ENCODE measurements at places on chromosomes 11 and 22.

GRCh38 chr11:57729479-57729878, 11.8 kb upstream of the SELENOH start:
- no peak for DNase-seq

DNA sequence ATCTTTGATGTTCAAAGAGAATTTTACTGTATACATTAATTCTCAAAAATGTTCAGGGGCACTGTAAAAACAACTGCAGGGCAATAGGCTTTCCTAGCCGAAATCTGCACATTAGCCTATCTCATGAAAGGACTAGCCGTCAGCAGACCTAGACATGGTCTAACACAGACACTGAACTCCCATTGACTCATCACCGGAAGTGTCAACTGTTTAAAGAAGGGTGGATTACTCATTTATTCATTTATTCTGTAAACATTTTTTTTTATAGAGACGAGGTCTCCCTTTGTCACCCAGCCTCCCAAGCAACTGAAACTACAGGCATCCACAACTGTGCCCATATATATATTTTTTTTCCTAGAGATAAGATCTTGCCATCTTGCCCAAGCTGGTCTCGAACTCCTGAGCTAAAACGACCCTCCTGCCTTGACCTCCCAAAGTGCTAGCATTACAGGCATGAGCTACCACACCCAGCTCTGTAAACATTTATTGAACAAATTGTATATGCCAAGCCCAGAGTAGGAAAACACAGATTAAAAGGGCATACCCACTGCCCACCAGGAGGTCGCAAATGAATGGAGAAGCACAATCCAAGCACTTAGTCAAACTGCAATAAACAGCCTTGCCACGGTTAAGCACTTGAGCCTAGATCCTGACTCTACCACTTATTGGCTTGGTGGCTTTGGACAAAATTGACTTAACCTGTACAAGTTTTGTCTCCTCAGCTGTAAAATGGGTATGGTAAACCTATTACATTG, 26.6 kb downstream of the RAB30 start:
- no peak for DNase-seq

DNA sequence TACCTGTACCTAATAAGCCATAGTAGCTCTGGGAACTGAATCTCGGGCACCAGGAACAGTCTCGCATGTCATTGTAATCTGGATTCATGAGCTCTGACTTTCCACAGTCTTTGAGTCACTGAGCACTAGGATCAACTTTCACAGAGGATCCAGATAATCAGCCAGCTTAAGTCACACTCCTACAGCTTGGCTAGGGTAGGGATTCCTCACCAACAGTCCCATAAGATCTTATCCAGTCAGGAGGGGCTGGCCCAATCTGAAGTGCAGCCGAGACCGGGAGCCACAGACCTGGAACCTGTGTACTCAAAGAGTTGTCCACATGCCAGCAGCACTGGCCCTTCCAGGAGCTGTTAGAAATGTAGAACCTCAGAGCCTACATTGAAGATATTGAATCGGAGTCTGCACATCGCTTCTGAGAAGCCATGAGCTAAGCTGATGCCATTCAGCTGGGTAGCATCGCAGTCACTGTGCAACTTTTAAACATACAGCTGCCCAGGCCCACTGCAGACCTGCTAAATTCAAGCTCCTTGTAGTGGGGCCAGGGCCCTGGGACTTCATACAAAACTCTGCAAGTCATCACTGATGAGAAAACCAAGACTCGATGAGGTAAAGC, 538.8 kb upstream of the B3GAT1 start:
- no peak for DNase-seq

- DNase-seq = no peak
Observed at GRCh38 chr22:50376085-50376651, 33.0 kb downstream of the PPP6R2 start.

Measured in cerebellum (tissue), 4 donors.